Astrocyte of the cerebellum (primary cell): ENCODE measurements at places on chromosomes 11 and 22.

GRCh38 chr22:32325416-32325801 lies 32.3 kb upstream of the RFPL3 start:
- DNase-seq = no peak

- DNase-seq = no peak
These were observed 25.5 kb upstream of the TIMP3 start for GRCh38 chr22:32775957-32776356.

GRCh38 chr22:30427871-30428270 lies 2.3 kb downstream of the MTFP1 start:
- no peak for DNase-seq

GRCh38 chr22:33869946-33870345 lies 50.3 kb downstream of the LARGE1 start:
- DNase-seq = no peak

- DNase-seq = no peak
These were observed 776 bp downstream of the NLRX1 start for GRCh38 chr11:119169282-119169719.

DNA sequence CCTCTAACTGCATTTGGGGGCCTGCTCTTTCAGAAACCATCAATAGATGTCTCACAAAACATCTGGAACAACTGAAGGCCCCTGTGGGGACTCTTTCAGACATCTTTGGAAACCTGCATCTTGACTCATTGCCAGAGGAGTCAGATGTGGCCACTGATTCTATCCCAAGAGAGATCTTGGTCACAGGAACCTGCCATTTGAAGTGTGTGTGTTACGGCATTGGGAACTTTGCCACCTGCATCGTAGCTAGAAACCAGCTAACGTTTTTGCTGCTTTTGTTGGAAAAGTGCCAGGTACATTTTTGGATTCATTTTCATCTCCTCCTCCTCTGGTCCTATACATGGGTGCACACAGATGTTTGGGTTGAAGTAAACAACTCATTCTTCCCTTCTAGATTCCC lies 4.3 kb downstream of the SRRD start:
- no peak for DNase-seq

- DNase-seq = peak; percentile 66
These were observed 87.0 kb upstream of the THY1 start for GRCh38 chr11:119509969-119510401.

DNA sequence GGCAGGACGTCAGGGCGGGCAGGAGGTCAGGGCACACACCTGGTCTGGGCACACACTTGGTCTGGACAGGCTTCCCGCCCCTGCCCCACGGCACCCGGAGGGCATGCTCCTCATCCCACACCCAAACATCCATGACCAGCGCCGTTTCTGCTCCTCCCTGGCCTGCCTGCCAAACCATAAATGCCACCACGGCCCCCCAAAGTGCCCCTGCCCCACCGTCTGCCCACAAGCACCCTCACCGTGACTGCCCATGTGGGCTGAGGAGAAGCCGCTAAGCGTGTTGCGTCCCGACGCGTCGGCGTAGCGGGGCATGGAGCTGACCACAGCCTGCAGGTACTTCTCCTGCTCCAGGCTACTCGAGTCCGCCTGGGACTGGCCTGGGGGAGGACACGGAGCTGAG lies 15.8 kb downstream of the SBF1 start:
- DNase-seq = no peak

DNA sequence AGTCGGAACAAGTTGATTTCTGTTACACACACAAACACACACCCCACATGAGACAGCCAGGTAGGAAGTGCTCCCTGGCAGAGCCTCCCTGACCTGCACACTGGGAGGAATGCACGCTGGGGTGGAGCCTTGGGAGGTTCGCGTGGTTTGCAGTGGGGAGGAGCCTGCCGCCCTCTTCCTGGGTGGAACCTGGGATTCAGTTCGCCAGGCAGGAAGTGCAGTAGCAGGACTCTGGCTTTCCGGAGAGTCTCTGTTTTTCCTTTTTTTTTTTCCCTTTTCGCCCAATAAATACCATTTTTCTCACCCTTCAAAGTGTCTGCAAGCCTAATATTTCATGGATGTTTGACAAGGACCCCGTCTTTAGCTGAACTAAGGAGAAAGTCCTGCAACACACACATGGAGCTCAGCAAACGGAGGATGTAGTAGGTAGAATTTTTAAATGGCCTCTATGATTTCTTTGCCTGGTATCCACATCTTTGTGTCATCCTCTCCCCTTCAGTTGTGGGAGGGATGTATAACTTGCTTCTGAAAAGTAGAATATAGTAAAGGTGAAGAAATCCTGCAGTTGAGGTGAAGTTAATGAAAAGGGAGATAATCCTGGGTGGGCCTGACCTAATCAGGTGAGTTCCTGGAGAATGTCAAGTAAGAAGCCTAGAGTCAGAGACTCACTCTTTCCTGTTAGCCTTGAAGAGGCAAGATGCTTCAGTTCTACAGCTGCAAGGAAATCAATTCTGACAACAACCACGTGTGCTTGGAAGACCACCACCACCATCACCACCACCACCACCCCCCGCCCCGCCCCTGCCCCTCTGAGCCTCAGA lies 72.9 kb downstream of the PIWIL4 start:
- no peak for DNase-seq

GRCh38 chr11:96145163-96145585 lies 197.8 kb downstream of the MAML2 start:
- DNase-seq = no peak

DNA sequence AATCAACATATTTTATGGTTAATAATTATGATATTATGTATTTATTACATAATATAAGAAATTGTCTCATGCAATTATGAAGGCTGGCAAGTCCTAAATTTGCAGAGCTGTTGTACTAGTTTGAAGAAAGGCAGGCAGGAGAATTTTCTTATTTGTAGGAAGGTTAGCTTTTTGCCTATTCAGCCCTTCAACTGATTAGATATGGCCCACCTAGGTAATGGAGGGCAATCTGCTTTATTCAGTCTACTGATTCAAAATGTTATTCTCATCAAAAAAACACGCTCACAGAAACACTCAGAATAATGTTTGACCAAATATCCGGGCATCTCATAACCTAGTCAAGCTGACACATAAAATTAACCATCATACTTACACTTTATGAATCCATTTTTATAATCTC lies 589.0 kb downstream of the NELL1 start:
- no peak for DNase-seq

DNA sequence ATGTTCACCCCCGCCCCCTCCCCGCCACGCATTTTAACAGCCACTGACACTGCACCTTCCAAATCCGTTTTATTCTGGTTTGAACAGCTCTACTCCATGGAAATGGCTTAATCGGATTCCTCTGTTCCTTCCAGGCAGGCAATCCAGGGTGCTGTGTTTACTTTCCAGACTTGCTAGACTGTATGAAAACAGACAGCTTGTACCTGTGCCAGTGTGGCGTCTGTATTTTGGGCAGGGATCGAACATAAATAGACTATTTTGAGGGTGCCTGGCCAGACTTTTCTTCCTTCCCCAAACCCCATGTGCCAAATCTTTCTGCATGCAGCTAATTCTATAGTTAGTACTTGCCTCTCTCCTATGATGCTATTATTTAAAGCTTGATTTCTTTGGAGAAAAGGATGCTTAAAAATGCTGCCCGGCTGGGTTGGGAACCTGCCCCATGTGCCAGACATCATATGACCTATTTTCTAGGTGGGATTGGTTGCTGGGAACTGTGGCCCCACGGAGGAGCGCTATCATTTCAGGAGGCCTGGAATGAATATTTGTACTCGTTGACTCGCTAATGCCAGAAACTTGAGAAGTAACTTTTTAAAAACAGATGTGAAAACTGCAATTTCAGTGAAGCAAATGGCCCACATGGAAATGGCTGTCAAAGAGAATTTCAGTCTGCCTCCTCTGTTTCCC lies 814.8 kb downstream of the BRD1 start:
- DNase-seq = no peak

- no peak for DNase-seq
These were observed 66.2 kb downstream of the TNRC6B start for GRCh38 chr22:40243891-40244290.

DNA sequence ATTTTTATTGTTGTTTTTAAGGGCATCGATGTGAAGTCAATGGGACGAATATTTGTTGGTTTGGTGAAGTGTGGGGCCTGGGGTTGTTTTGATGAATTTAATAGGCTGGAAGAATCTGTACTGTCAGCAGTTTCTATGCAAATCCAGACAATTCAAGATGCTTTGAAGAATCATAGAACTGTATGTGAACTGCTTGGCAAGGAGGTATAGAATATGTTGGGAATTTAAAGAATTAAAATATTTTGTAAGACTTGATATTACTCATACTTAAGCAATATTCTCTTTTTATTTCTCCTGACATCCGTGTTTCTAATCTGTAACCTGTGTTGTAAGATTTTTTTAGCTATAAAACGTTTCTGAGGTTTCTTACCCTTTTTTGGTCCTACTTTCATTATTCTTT lies 61.6 kb downstream of the DYNC2H1 start:
- no peak for DNase-seq

- DNase-seq = no peak
These were observed 24.1 kb upstream of the APOA1 start for GRCh38 chr11:116861539-116861938.

GRCh38 chr11:4164884-4165590 lies 70.4 kb downstream of the RRM1 start:
- no peak for DNase-seq

GRCh38 chr22:46758867-46759290 lies 3.6 kb upstream of the TBC1D22A start:
- no peak for DNase-seq

DNA sequence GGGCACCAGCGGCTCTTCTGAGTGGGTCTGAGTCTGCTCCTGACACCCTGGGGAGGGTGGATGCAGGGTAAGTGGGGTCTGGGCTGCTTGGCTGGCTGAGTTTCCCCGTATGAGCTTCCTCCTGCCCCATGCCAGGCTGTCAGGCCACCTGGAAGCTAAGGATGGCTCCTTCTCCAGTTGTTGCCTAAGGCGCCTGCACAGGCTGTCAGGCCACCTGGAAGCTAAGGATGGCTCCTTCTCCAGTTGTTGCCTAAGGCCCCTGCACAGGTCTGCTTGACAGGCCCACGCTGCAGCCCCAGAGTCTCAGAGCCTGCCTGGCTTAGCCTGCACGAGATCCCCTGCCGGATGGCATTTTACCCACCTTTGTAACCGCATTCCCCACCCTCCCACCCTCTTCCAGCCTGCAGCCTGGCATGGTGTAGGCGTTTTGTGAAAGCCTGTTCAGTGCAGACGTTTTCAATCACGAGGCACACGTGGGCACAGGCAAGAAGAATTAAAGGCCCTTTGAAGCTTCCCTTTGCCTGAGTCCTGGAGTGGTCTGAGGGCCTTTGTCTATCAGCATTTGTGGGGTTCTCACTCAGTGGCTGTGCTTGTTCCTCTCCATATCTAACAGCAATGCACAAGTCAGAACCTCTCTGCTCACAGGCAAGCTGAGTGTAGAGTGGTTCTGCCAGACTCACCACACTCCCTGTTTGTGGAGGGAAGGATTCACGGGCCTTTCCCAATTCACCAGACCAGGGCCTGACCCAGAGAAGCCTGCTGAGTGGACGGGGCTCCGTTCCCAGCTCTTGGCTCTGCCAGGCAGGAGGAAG lies 40.2 kb upstream of the B3GAT1 start:
- no peak for DNase-seq

DNA sequence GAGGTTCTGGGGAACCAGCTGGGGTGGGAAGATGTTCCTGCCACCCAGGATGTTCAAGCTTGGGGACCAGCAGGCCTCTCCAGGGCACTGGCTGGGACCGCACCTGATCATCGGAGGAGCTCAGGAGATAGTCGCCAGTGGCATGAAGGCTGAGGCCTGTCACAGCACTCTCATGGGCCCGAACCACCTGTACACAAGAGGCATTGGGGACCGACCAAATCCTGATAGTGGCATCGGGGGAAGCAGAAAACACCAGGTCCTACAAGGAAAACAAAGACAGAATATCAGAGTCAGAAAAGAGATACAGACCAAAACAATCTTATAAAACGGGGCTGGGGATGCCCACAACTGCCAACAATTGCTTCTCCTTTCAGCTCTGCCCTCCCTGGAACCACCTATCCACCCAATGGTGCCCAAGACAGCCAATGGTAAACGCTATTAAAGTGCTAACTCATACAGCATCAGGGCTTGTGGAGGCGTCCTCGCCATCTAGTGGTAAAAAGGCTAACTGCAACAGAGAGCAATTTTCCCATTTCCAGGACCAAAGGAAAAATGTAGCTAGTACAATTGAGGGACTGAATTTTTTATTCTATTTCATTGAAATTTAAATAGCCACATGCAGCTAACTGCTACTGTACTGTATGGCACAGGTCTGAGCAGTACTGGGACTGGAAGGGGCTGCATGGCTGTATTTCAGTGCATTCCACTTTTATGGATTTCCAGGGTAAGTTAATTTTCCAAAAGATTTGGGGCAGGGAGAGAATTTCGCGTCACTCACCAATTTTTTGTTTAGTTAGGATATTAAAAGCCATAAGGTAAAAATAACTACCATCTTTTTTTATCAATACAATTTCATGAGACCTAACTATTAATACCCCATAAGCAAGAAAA lies 7.1 kb downstream of the PRPF19 start:
- no peak for DNase-seq

DNA sequence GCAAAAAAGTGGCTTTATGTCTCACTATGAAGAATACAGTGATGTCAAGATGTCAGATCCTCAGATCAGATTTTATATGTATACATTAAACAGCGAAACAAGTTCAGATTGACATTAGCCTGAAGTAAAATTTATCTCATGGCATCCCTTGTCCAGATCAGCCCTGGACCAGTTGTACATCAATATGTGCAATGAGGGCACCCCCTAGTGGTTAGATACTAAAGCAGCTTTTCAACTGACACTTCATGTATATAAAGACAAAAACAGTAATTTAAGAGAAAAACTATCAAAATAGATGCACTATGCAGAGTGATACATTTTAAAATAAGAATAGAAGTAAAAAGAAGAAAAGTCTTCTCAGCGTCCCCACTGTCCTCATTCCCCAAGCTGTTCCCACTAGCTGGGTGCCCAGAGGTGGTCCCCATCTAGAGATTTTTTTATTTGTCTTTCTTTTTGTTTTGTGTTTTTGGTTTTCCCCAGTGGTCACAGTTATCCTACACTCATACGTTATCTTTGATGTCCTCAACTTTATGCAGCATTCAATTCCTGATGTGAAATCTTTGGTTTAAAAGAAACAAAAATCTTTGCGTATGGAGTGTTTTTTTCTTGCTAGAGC lies 2193.4 kb upstream of the RAG2 start:
- DNase-seq = peak; percentile 62

GRCh38 chr11:62456630-62457029 lies 37.8 kb downstream of the SCGB1A1 start:
- no peak for DNase-seq

- DNase-seq = no peak
These were observed 11.8 kb upstream of the SSTR3 start for GRCh38 chr22:37223965-37224551.

- DNase-seq = no peak
These were observed 26.4 kb downstream of the RDX start for GRCh38 chr11:110269996-110270395.

GRCh38 chr11:44466531-44467205 lies 98.8 kb upstream of the CD82 start:
- DNase-seq = no peak

- DNase-seq = no peak
These were observed 7.1 kb downstream of the PHLDB1 start for GRCh38 chr11:118614511-118614910.

- no peak for DNase-seq
These were observed 62.0 kb downstream of the FAM76B start for GRCh38 chr11:95727620-95728019.
